ENCODE measurements at places on chromosomes 6 and 20.

DNA sequence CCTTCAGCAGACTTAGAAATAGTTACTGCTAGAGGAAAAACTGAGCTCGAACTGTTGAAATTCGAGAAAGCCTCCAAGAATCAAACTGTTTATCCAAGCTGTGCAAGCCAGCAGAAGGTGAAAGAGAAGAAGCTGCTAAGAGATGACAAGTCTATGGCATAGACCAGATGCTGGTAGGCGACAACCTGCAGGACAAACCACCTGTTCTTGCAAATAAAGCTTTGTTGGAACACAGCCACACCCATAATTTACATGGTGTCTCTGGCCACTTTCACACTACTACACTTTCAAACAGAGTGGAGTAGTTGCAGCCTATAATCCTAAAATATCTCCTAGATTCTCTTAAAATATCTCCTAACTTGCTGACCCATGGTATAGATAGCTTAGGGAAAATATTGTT, 33.3 kb downstream of the TNFRSF21 start:
- no peak for DNase-seq

DNA sequence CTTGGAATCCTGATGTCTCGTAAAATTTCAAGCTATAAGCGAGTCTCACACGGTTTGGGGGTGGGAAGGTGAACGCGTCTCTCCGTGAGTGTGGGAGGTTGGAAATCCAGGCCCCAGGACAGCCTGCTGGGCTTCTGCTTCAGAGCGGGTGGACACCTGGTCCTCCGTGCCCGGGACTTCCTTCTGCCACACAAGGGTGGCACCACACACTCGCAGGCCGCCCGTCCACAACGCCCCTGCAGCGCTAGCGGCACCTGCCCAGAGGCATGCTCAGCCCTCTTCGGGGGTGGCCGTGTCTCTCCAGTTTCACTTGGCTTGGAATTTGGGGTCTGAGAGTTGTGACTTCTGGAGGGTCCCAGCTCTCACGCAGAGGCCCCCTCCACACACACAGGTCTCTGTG, 151.9 kb downstream of the PHACTR3 start:
- no peak for DNase-seq

DNA sequence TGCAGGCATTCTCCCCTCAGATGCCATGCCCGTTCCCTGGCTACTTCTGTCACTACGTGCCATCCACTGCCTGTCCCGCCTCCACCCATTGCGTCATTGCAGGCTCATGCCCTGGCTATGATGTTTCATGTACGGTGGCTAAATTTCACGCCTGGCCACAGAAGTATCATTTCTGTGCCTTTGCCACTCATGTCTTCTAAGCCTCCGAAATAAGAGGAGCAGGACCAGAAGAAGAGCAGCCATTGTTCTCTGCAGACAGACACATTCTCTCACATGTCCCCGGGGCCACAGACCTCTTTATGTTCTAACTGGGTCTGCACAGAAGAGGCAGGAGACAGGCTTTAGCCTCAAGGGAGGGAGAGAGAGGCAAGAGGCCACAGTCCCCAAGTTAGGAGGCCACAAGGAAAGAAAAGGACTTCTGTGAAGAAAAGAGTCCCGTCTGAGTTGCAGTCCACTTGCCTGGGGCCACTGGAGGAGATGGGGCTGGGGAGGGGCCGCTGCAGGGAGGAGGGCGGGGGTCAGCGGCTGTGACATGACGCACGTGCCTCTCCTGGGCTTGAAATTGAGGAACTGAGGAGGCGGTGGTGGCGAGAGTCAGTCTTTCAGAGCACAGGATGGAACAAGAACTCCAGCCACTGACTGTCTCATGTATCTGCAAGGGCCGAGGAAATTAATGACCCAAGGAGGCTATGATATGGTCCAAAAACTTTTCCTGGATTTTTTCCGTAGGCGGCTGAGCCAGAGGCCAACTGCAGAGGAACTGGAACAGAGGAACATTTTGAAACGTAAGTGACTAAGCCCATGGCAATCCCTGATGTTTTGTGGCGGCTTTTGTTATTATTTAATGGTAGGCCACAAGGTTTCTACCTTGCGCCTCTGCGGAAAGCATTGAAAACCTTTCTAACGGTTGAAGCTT, 55.9 kb downstream of the TBC1D7 start:
- peak; percentile 84 for DNase-seq

DNA sequence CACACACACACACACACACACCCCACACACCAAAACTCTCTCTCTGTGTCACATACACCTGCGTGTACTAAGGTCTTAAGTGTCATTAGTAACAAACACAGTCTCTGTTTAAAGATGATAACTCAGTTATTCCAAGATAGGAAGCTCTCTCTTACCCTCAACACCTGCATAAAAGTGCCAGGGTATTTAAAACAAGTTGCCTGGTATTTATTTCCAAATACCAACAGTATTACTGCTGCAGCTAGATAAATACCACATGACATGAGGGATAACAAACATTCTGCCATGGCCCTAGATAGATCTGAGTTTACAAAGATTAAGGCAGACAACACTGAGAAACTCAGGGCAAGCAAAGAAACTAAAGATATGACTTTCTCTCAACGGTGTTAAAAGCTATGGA, 118.5 kb downstream of the SIM1 start:
- DNase-seq: no peak

All from HL-60 (cell line).